Cerebellar nuclear complex (tissue), 1 donor: ENCODE measurements at places on chromosomes 16 and 17.

GRCh38 chr16:78962457-78962929 is 638.0 kb downstream of the MAF start:
- DNase-seq: no peak

DNA sequence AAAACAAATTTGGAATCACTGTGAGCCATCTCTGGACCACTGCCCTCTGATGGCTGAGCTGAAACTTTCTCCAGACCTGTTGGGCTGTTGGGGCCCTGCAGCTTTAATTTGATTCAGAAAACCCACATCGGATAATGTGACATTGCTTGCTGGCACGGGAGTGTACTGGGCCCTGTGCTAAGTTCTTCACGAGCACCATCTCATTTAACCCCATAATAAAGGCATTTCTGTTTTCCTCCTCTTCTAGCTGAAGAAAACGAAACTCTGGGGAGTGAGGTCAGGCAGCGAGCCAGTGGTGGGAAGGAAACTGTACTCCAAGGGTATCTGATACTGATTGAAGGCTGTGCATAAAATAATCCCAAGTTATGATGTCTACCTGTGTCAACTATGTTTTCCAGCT is 34.5 kb upstream of the TNRC6A start:
- no peak for DNase-seq

GRCh38 chr17:44779211-44780025 is 20.6 kb downstream of the ADAM11 start:
- peak; percentile 37 for DNase-seq

GRCh38 chr17:50200457-50201275 is 765 bp downstream of the COL1A1 start:
- no peak for DNase-seq

DNA sequence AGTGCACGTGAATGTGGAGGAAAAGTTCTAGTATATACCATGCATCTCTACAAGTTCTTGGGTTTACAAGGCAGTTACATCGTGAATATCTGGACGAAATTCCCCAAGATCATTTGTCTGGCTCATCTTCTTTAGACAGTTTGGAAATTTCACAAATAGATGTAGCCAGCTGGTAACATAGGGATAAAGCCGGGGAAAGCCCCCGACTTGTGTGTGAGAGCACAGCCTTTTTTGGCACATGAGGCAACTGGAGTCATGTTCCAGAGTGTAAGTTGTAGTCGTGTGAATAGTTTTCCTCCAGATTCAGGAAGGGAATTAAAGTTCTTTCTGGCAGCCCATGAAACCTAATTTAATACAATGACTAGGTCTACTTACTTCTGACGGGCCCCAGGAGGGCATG is 62.3 kb downstream of the MARCHF10 start:
- no peak for DNase-seq

DNA sequence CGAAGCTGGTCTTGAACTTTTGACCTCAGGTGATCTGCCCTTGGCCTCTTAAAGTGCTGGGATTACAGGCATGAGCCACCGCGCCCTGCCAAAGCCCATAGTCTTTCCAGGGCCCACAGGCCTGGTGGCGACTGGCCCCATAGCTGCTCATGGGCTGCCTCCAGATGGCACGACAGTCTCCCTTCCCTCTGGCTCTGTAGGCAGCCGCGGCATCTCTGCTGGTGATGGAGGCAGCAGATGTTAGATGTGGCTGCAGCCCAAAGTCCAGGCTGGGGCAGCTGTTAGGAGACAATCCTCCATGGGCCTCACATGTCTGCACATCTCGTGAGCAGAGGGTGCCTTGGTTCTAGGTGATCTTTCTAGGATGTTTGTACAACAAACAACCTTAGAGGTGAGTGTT is 69.7 kb upstream of the DNAJA2 start:
- DNase-seq: no peak

GRCh38 chr17:16950488-16950887 is 21.4 kb downstream of the TNFRSF13B start:
- DNase-seq: no peak

GRCh38 chr16:8342276-8342675 is 248.0 kb downstream of the TMEM114 start:
- DNase-seq: no peak

DNA sequence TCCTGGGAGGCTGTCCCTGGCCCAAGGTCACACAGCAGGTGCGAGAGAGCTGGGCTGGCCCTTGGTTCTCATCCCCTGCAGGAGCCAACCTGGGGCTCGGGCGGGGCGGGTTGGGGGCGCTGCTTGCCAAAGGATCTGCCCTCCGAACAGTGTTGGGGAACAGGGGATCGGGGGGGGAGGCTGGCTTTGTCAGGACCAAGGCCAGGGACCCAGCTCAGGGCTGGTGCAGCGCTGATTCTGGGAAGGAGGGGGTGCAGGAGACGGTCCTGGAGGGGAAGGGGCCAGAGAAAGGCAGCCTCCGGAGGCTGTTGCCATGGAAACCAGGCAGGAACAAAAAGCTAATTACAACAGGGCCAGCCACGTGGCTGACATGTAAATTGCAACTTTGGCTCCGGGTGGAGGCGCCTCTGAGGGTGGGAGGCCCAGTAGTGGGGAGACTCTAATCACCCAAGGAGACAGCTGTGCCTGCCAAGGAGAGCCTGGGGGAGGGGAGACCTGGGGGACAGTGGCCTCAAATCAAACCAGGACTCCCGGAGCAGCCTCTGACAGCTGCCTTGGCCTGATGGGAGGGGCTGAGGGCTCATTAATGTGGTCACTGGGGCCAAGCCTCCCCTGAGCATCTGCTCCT is 1.3 kb downstream of the TUBB3 start:
- DNase-seq: no peak

DNA sequence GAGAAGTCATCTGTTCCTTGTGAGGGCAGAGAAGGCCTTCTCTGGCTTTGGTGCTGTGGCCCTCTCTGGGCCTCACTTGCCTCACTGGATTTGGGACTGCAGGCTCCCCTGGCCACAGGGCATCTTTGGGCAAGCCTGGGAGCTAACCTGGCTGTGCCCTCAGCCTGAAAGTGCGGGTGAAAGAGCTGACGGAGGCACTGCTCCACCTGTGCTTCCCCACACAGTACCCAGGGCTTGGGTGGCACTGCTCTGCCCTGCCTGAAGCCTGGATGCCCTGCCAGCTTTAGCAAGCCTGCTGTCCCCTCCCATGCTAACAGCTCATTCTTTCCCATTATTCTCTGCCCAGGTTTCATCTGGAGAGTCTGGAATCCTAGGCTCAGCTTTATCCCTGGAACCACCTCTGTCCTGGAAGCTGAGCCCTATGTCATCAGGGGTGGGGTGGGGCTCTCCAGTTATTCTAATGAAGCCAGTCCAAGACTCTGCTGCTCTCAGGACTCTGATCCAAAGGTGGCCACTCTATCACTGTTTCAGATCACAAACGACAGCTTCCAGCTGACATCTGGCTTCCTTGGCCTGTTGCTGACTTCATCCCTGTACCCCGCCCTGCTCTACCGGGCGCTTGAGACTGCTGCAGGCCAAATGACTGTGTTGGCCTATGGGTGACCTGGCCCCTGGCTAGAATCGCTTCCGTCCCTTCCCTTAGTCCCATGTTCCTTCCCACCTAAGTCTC is 29.3 kb downstream of the HIC1 start:
- DNase-seq: no peak

DNA sequence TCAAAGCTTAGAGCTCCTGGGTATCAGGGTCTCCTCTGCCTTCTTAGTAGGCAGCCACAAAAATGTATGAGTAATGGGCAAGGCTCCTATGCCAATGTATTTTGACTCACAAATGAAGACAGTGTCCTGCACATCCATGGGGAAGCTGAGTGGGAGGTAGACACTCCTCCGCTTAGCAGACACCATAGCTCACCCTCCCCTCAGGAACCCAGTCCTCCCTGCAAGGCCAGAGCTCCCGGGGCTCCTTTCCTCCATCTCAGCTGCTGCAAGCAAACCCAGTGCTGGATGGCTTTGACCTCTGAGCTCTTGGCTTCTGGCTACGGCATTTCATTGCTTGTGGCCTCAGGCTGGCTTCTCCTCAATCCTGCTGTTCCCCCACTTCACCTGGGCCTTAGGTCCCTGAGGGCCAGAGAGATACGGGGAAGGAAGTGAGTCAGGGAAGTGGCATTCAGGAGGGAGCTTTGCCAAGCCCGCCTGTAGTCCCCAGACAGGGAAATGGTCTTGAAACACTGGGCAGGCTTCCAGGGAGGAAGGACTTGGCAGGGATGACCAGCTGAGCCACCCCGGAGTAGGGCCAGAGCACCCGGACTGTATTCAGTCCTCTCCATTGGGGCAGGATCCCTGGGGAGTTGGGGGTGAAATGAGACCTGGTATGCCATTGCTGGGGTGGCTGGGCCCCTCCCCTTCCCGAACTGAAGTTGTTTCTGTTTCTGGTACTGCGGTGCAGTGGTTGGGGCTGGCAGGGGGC is 4.5 kb downstream of the ABCC3 start:
- DNase-seq: no peak

DNA sequence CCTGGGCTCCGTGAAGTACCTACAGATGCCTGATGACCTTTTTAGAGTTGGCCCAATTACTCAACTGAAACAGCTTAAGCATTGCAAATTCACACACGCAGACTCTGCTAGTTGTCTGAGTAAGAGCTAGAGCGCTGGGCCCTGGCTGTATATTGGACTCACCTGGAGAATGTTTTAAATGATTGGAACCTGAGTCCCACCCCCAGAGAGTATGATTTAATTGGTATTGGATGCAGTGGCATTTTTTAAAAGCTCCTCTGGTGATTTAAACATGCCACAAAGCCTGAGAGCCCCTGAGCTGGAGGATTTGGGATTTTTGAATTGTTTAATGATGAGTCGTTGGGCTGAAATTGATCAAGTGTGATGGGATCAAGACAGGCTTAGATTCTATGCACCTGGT is 143.9 kb upstream of the SDK2 start:
- no peak for DNase-seq

- DNase-seq: no peak
Measured at GRCh38 chr17:39238311-39238972, 12.7 kb upstream of the STAC2 start.

DNA sequence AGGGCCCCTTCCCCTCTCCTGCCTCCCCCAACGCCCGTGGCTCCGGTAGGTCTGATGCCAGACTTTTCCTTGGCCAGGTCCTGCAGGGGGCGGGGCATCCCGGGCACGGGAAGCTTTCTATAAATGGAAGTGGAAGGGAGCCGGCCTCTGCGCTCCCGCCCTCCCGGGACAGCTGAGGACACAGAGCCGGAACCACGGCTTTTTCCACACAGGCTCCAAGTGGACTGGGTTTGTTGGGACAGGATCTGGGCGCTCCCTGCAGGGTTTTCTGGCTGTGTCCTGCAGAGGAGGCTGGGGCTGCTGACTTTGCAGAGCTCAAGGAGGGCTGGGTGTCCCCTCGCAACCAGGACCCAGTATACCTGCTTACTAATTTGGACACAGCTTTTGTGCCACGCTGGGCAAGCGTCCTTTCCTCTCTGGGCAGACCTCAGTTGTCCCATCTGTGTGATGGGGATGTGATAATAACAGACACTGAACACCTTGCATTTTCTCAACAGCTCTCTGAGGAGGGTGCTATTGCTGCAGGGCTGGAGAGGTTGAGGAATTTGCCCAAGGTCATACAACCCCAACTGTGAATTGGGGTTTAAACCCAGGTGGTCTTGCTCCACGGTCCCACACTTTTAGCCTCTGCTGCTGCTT is 1.8 kb downstream of the TNS4 start:
- peak; percentile 21 for DNase-seq
